Right ventricle myocardium superior (tissue), 1 donor: ENCODE measurements at places on chromosomes 12 and 14. TPM values are rescaled to one million over a fixed set of nuclear protein-coding genes. Genes with fewer than 3 reads are reported as not detected.

The TROAP gene
- 0.67 TPM for total RNA-seq

The ACSM4 gene
- not detected for total RNA-seq

The AKAP3 gene
- 3.0 TPM for total RNA-seq

The EGLN3 gene
- total RNA-seq: 111 TPM

The CAMKK2 gene
- 14.8 TPM for total RNA-seq

The PMCH gene
- not detected for total RNA-seq

The AQP5 gene
- total RNA-seq: 0.38 TPM

The EMP1 gene
- total RNA-seq: 99.9 TPM

The ZFYVE26 gene
- 13.3 TPM for total RNA-seq

The CCDC198 gene
- total RNA-seq: not detected

The CLEC6A gene
- total RNA-seq: not detected

The DCN gene
- total RNA-seq: 800 TPM

The BBOF1 gene
- total RNA-seq: 2.3 TPM

The ARHGAP5 gene
- 192 TPM for total RNA-seq

The DPF3 gene
- 25.0 TPM for total RNA-seq

The RHNO1 gene
- 3.3 TPM for total RNA-seq

The BCAT1 gene
- 5.1 TPM for total RNA-seq

The RTN1 gene
- total RNA-seq: 1.1 TPM

The WBP11 gene
- total RNA-seq: 45.7 TPM

The JDP2 gene
- 22.1 TPM for total RNA-seq

The MSI1 gene
- total RNA-seq: 5.4 TPM

The STRAP gene
- 123 TPM for total RNA-seq

The PABPN1 gene
- total RNA-seq: 67.7 TPM

The SAMD15 gene
- total RNA-seq: not detected

The TAS2R14 gene
- 0.75 TPM for total RNA-seq

The TAS2R42 gene
- total RNA-seq: not detected

The PRMT5 gene
- 50.2 TPM for total RNA-seq

The KRT72 gene
- total RNA-seq: not detected

The ITPR2 gene
- total RNA-seq: 10.0 TPM

The ATL1 gene
- 0.89 TPM for total RNA-seq

The OAS1 gene
- total RNA-seq: 4.6 TPM

The PITPNM2 gene
- 17.0 TPM for total RNA-seq

The CMA1 gene
- total RNA-seq: 1.9 TPM

The MED6 gene
- 17.7 TPM for total RNA-seq

The SERPINA12 gene
- not detected for total RNA-seq

The TBX5 gene
- 66.6 TPM for total RNA-seq

The COX6A1 gene
- 119 TPM for total RNA-seq

The CLEC2A gene
- total RNA-seq: not detected

The COL2A1 gene
- total RNA-seq: not detected

The ASIC1 gene
- 1.6 TPM for total RNA-seq

The PLEKHG7 gene
- not detected for total RNA-seq

The ALX1 gene
- total RNA-seq: not detected

The KRT6B gene
- not detected for total RNA-seq

The PPP1R1A gene
- 192 TPM for total RNA-seq

The TEX22 gene
- total RNA-seq: 1.9 TPM
